PC-9 (cell line): ENCODE measurements at places on chromosomes 6 and 20. TPM values are rescaled to one million over a fixed set of nuclear protein-coding genes. Genes with fewer than 3 reads are reported as not detected.

PRPH2 gene
- total RNA-seq = not detected in 2 replicates

FERMT1 gene
- total RNA-seq = 18.2 and 20.6 TPM in 2 replicates

FAM83C gene
- not detected in 2 replicates for total RNA-seq

DNA sequence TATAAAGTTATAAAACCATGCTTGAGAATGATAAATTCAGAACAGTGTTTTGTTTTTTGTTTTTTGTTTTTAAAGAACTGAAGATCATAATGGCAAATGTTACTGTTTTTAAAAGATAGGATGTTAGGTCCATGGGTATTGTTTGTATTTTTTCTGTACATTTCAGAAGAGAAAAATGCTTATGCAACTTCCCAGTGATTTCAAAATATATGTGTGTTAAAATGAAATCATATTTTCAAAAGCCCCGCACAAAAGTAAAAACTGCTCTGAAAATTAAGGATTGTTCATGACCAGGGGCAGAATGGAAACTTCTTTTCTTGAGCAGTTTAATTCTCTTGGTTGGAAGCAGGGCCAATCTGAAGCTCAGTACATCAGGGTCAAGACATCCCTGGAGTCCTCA lies 109.2 kb upstream of the SIRPG start:
- no peak for DNase-seq
- peaks cover 17% of the 10 kb centered on the region for H3K4me1 ChIP-seq
- H3K4me3 ChIP-seq = no peak overlapping the region
- H3K27ac ChIP-seq = no peak overlapping the region

GRCh38 chr6:47767102-47767501 lies 14.7 kb upstream of the OPN5 start:
- DNase-seq = no peak
- H3K36me3 ChIP-seq = no peaks in the 10 kb centered on the region
- H3K27me3 ChIP-seq = no peaks in the 10 kb centered on the region

DNA sequence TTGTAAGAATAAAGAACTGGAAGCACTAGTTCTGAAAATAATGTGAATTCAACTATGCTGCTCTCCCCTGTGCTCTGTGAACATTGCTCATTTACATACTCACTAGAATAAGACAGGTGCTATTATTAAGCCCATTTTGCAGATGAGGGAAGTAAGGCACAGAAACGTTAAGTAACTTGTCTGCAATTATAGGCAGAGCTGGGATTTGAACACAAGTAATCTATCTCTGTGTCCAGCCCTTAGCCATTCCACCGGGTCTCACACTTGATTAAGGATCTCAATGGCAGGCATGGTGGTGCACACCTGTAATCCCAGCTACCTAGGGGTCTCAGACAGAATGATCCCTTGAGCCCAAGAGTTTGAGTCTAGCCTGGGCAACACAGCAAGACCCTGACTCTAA lies 357.7 kb downstream of the CD83 start:
- H3K4me3 ChIP-seq = no peak overlapping the region
- H3K4me1 ChIP-seq = no peaks in the 10 kb centered on the region
- no peaks in the 10 kb centered on the region for H3K27me3 ChIP-seq

C4A gene
- total RNA-seq = 7.0 and 9.3 TPM in 2 replicates

ITPA gene
- total RNA-seq = 69.2 and 93.5 TPM in 2 replicates

IL17F gene
- total RNA-seq = not detected in 2 replicates

DNA sequence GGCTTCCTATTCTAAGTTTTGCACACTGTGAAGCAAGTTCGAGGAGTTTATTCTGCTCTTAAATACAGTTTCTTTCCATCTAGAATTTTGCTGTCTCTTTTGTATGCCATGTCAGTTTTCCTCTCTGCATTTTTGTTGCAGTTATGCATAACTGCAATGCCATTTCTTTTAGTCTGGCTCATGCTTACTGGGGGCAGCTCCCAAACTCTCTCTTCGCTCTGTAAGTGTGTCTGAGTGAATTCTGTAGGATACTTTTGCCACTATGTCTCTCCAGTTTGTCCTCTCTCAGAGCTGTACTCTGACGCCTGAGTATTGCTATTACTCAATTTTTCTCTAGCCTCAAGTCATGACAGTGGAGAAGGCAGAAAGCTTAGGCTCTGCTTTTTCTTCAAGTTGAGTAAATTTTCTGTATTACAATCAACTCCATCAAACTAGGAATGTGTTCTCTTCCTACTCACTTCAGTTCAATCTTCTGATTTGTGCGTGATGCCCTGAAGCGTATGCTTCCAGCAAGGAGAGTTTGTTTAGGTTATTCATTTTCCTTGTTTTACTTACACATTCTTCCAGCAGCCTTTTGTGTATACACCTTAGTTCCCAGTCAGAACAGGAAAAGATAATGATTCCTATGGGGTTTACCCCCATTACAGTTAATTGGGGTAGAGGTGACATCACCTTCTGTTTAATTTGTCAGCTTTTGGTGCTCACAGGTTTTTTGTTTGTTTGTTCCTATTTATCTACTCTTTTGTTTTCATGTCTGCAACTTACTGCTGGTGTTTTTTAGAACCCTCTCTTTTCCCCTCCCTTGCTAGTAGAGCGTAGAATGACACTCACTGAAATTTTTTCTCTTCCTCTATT lies 430.9 kb downstream of the BCKDHB start:
- no peaks in the 10 kb centered on the region for H3K27me3 ChIP-seq
- no peak overlapping the region for H3K4me3 ChIP-seq
- no peaks in the 10 kb centered on the region for H3K36me3 ChIP-seq

COL19A1 gene
- not detected in 2 replicates for total RNA-seq

DNA sequence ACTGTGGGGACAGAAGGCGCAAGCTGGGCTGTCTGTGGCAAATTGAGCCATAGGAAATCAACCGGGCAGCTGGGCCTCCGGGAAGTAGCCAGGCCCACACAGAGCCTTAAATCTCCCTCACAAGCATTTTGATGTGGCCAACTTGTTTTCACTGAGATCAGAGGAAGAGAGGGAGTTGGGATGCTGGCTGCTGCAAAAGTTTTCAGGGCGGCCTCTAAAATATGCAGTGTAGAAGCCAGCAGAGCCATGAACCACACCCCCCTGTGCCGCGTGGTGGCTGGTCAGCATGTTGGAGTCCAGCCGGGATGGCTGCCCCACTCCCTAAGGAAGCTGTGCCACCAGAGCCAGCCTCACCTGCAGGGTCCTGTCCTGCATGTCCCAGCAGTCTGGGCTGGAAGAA lies 167.4 kb downstream of the CDC5L start:
- no peak for DNase-seq
- no peak overlapping the region for H3K4me3 ChIP-seq
- H3K4me1 ChIP-seq = no peaks in the 10 kb centered on the region
- H3K27me3 ChIP-seq = peaks cover 20% of the 10 kb centered on the region; the same call in 1 of the 2 replicates
- H3K36me3 ChIP-seq = no peaks in the 10 kb centered on the region

DNA sequence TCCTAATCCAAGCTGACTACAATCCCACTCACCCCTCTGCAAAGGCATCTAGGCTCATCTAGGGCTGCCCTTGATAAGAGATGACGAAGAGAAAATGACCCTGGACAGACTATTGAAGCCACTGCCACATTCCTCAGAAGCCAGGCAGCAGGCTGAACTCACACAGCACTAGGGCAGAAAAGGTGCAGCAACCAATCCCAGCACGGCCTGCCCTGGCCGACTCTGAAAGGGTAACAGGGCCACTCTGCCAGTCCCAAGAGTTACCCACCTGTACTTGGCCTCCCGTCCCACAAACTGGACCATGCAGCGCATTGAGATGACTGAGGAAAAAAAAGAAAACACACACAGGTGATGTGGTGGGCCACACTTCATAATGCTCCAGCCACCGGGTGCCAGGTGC lies 9.1 kb downstream of the MTCH1 start:
- no peak overlapping the region for H3K4me3 ChIP-seq
- H3K27ac ChIP-seq = no peak overlapping the region
- DNase-seq = no peak
- H3K27me3 ChIP-seq = no peaks in the 10 kb centered on the region
- H3K36me3 ChIP-seq = peaks cover 50% of the 10 kb centered on the region

AIF1 gene
- total RNA-seq = not detected in 2 replicates

IPCEF1 gene
- 0.28 and 0.57 TPM in 2 replicates for total RNA-seq
